ENCODE measurements at places on chromosomes 3 and 15.

DNA sequence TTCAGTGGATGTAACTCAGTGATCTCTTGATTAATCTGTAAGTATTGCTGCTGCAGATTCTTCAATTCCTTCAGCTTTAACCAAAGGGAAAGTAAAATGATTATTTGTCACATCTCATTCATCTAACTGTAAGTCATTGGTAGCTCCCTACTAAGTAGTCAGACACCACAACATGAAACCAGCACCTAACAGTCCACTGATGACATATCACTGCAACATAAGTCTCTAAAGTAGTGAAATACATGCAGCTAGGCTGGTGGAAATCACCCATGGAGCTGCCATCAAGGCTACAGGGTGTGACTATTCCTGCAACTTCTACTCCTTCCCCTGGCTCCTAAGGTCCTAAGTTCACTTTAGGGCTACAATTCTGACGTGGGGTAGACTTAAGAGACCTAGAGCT lies 21.1 kb upstream of the HCLS1 start:
- DNase-seq = no peak

- DNase-seq = peak; percentile 89
These were observed 35.8 kb downstream of the PRKCD start for GRCh38 chr3:53196575-53197407.

GRCh38 chr3:134511500-134511899 lies 25.6 kb downstream of the CEP63 start:
- DNase-seq = no peak

GRCh38 chr3:78086150-78086549 lies 1046.3 kb downstream of the ROBO2 start:
- DNase-seq = no peak

GRCh38 chr3:181174676-181175233 lies 185.2 kb upstream of the DNAJC19 start:
- no peak for DNase-seq

- DNase-seq = no peak
These were observed 27.0 kb downstream of the ADIPOQ start for GRCh38 chr3:186869253-186870100.

DNA sequence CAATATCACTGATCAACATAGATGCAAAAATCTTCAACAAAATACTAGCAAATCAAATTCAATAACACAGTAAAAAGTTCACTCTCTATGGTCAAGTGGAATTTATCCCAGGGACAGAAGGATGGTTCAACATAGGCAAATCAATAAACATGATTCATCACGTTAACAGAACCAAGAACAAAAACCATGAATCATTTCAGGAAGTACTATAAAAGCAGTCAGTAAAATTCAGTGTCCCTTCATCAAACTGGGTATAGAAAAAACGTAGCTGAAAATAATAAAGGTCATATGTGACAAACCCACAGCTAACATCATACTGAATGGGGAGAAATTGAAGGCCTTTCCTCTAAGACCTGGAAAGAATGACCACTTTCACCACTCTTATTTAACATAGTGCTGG lies 172.1 kb downstream of the POLR2M start:
- DNase-seq = no peak

GRCh38 chr3:19547665-19548464 lies 386.2 kb downstream of the EFHB start:
- no peak for DNase-seq

GRCh38 chr3:11944052-11944673 lies 60.0 kb upstream of the SYN2 start:
- DNase-seq = peak; percentile 70

DNA sequence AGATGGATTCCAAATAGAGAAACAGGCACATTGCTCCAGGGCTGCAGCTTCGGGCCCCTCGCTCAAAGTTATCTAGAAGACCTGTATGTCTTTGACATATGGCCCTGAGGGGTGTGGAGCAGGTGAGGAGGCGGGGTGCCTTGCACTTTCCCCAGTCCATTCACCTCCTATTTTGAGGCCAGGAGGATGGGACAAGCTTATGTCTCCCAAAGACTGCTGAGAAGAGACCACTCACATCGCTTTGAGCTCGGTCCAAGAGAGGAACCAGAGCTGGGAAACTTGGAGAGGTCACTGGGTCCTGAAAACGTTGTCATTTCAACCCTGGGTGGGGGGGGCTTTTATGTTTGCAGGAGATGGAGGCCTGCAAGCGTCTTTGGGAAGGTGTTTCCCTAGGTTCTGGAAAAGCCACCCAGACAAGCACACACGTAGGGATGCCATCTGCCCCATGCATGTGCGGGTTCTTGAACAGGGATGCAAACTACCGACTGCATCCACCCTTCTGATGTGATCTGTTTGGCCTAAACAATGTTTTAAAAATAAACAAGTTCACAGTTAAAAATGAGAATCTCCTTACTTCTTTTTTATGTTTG lies 33.7 kb upstream of the SYNM start:
- DNase-seq = no peak

All from ELF-1 (cell line).